ENCODE measurements at places on chromosomes 16 and 17.
A peak's percentile ranks its signal among the peaks of the same experiment; 100 is the strongest.

DNA sequence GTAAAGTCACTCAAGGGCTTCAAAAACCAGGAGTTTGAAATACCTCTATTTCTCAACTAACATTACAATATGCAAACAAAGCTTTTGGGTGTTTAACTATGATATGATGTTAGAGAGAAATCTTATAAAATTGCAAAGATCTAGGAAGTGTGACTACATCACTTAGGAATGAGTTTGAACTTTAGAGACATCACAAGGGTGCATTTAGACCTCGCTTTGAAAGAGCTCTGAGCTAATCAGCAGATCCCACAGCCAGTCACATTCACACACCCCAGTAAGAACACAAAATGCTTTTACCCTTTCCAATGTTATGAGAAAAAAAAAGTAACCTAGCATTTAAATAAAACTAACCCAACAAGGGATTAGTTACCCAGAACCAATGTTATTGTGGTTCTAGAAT is 45.2 kb downstream of the HYDIN start:
- DNase-seq, result no peak

GRCh38 chr16:50988441-50988840 is 162.6 kb downstream of the SALL1 start:
- no peak for DNase-seq

- no peak for DNase-seq
Measured at GRCh38 chr17:8732406-8733085, 12.1 kb downstream of the CCDC42 start.

GRCh38 chr17:81870131-81870980 is 781 bp downstream of the ARHGDIA start:
- DNase-seq, result no peak

GRCh38 chr17:29572691-29573557 is 4.4 kb downstream of the TP53I13 start:
- no peak for DNase-seq

GRCh38 chr17:64537488-64537887 is 30.7 kb downstream of the CEP95 start:
- no peak for DNase-seq

- no peak for DNase-seq
Measured at GRCh38 chr17:79443026-79443425, 167.8 kb downstream of the RBFOX3 start.

DNA sequence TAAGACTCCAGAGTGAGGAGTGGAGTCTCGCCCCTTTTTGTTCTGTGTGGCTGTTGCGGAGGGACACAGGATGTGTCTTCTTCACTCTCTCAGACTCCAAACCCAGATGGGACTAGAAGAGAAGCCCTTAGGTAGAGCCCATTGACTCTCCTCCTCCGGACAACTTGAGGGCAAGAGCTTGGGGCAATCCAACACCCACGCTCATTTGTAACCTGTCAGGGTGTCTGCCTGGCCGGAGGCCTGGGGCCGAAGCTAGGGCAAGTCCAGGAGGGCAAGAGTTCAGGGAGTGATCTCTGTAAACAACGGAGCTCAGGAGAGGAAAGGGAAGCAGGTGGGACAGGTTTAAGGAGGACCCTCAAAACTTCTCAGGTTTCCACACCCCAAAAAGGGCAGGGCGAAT is 1.4 kb upstream of the HOXB1 start:
- no peak for DNase-seq

DNA sequence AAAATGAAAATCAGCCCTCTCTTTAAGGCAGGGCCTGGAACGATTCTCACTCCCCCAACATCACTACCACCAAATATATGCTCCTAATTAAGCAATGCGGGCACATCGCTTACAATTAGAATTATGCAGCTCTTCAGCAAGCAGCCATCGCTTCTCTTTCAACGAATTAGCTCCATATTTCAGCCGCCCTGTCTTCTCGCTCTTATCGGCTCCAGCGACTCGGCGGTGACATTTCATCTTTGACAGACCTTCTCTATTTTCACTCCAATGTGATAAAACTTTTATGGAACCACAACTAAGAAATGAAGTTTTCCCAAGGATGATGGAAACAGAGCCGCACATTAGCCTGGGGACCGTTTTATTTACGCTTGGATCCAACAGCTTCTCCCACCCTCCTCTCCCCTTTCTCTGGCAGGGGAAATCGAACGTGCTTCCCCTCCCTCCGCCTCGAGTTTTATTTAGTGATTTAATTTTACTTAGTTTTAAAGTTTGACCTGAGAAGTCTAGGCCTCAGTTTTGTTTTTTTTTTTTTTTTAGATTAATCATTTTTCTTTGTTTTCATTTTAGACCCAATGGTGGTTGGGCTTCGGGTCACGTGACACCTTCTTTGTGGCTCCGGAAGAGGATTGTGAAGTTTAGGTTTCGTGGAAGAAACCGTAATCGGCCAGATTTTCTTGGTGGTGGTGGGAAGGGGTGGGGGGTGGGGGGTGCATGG is 3.1 kb upstream of the HOXB2 start:
- DNase-seq, result no peak

DNA sequence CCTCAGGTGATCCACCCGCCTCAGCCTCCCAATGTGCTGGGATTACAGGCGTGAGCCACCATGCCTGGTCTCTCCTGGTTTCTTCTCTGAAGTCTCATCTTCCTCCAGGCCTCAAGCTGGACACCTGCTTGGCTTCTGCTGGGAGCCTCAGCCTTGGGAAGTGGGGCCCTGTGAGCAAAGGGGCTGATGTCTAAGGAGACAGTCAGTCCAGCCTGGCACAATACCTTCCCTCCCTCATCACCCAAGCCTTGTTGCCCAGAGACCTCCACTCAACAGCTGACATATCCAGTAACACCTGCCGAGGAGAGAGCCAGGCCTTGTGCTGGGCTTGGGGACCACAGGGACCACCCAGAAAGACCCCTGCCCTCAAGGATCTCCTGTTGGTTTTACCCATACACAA is 251.6 kb downstream of the GSG1L start:
- no peak for DNase-seq

- DNase-seq, result no peak
Measured at GRCh38 chr16:66265556-66266141, 100.8 kb upstream of the CDH5 start.

GRCh38 chr17:21482189-21482865 is 106.2 kb downstream of the KCNJ12 start:
- DNase-seq, result no peak

- DNase-seq, result no peak
Measured at GRCh38 chr17:82022310-82022980, at the start of gene CENPX. Gene CENPX (minus strand): TSS chr17:82022878. CDS start chr17:82022861, 17 bp downstream.

- no peak for DNase-seq
Measured at GRCh38 chr17:62673614-62674362, 46.3 kb downstream of the MRC2 start.

GRCh38 chr17:65290056-65290455 is 152.9 kb downstream of the RGS9 start:
- DNase-seq, result no peak

GRCh38 chr17:65394811-65395472 is 166.5 kb downstream of the AXIN2 start:
- DNase-seq, result no peak

GRCh38 chr17:8141741-8142140 is 10.5 kb downstream of the PER1 start:
- DNase-seq, result no peak

DNA sequence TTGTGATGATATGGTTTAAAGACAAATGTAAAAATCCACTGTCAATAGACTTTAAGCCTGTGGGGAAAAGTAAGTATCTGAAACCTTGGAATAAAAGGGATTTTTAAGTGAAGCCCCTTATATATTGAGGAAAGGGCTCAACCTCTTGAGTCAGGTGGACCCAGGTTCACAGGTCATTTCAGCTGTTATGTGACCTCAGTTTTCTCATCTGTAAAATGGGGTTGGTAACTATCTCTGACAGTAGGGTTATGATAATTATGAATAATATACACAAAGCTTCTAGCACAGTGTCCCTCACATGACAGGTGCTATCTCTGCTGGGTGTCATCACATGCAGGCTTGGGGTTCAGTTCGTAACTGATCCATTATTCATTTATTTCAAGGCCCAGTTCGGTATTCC is 57.0 kb downstream of the USP10 start:
- DNase-seq, result no peak

GRCh38 chr16:57628008-57628781 is at the start of gene ADGRG1:
Gene ADGRG1 (plus strand): TSS chr16:57628630. CDS start chr16:57650288, 21,658 bp downstream.
- DNase-seq, result no peak

DNA sequence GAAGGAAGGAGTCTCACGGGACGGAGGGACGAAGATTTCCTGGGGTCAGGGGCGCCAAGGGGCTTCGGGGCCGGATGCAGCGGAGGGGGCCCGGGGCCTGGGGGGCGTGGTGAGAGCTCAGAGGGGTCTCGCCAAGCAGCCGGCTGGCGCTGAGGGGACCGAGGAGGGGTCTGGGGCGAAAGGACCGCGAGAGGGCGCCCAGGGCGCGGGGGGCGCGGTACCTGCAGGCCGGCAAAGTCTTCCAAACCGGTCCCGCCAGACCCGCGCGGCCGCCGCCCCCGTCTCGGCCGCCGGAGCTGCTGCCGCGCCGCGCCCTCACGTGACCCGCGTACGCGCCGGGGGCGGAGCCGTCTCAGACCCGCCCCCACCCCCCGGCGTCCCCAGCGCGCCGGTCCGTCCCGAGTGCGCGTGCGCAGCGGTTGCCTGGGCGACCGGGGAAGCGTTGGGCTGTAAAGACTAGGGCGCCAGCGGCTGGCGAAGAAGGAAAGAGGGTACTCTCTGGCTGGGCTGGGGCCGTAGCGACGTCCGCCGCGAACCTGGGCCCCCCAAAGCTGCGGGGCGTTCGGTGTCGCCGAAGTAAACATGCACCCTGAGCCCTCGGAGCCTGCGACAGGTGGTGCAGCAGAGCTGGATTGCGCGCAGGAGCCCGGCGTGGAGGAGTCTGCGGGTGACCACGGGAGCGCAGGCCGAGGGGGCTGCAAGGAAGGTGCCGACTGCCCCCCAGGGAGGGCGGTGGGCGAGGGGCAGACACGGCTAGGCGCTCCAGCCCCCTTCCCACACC is at the start of the genes DNAAF1 and HSDL1:
Gene DNAAF1, plus strand, starts transcription at position 450 of the 781 bp plus-strand sequence. Its CDS starts 133 bp downstream, at position 583.
Gene HSDL1, minus strand, starts transcription at position 319 of the 781 bp plus-strand sequence. CDS start 13,856 bp downstream, outside the sequence.
- peak; percentile 90 for DNase-seq

GRCh38 chr17:17498606-17499301 is 2.6 kb upstream of the RASD1 start:
- DNase-seq, result no peak

- DNase-seq, result no peak
Measured at GRCh38 chr16:59707436-59708226, 973.5 kb upstream of the GOT2 start.

DNA sequence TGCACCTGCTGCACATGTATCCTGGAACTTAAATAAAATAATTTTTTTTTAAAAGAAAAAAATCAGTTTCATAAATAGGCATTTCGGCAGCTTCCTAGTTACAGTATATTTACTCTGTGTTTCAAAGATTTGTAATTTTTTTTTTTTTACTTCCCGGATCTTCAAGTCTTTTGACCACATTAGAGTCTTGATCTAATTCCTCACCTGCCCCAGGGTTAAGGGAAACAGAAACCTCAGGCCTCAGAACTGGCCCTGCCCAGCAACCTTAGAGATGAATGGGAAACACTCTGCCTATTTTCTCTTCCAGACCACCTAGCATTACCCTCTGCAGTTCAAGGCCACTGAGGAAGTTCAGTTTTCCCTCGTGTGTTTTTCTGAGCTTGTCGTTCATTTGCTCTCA is 304.0 kb downstream of the MAF start:
- DNase-seq, result no peak

GRCh38 chr17:43341715-43342588 is 56.8 kb upstream of the ARL4D start:
- no peak for DNase-seq

DNA sequence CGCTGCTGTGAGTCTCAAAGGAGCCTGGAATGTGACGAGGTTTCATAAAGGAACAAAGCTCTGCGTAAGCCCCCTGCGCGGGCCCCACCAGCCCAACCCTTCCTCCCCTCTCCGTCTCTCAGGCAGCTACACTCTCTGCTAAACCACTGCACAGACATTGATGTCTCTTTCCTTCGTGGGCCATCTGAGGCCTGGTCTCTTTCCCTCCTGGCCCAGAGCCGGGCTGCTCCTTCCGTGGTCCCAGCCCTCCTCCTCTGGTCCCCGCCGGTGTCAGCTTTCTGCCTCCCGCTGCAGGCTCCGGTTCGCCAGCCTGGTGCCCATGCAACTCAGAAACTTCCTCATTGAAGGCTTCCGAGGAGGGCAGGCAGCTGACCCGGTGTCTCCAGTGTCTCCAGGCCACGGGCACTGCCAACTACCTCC is 7.4 kb downstream of the SCARF1 start:
- no peak for DNase-seq

DNA sequence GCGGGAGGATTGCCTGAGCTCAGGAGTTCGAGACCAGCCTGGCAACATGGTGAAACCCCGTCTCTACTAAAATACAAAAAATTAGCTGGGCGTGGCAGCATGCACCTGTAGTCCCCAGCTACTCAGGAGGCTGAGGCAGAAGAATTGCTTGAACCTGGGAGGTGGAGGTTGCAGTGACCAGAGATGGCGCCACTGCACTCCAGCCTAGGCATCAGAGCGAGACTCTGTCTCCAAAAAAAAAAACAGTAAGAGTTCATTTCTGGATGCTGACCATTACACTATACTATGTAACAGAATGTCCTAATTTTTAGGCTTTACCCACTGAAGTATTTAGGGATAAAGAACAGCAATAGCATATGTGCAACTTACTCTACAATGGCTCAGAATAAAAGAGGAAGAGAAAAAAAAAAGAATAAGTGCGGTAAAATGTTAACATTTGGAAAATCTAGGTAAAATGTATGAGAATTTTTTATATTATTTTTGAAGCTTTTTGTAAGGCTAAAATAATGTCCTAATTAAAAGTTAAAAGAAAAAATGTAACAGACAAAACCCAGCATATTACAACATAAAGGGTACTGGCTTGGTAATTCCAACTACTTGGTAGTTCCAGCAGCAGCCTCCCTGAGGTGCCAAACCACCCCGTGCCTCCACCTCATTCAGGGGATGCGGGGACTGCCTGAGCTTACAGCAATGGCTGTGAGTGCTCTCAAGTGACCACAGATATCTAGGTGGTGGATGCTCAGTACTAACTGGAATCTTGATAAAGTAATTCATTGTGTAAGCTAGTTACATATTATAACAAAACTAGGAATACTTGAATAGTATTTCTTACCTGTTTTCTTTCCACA is 10.9 kb downstream of the COPS3 start:
- DNase-seq, result no peak

GRCh38 chr17:7336240-7337175 is at the start of gene ACAP1:
Gene ACAP1 (plus strand): TSS chr17:7336529. CDS start chr17:7336735, 206 bp downstream.
- DNase-seq, result peak; percentile 80
